ENCODE measurements at places on chromosomes 7 and 10.

DNA sequence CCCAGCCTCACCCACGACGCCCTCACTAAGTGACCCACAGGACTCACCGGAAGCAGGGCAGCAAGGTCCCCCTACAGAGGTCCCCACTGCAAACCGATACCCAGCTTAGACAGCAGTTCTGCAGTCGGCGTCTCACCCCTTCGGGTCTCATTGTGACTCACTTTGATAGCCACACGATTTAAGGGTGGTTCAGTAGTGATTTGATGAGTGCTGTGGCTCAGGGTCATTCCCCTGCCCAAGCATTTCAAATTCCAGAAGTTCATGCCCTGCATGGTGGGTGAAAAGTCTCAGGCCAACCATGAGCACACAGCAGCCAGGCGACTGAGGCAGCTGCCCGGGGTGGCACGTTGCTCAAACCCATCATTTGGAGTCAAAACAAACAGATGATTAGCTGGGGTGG lies 93.2 kb downstream of the EGFR start:
- no peak for DNase-seq

DNA sequence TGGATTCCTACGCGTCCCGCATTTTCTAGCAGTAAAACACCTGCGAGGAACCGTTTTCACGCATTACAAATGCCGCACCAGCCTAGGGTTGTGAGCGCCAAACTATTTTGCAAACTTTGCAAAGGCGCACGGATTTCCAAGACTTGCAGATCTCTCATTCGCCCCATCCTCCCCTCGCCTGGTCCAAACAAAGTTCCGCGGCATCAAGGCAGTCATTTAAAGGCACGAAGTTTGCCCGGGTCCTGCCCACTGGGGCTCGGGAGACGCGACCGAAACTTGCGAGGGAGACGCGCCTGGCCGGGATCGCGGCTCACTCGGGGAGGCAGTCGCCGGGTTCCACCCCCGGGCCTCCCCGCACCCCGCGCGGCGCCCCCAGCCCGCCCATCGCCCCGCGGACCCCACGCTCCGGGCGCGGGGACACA lies 613 bp downstream of the USP6NL start:
- peak; percentile 65 for DNase-seq

- no peak for DNase-seq
Observed at GRCh38 chr7:38462819-38463218, 168.4 kb downstream of the AMPH start.

DNA sequence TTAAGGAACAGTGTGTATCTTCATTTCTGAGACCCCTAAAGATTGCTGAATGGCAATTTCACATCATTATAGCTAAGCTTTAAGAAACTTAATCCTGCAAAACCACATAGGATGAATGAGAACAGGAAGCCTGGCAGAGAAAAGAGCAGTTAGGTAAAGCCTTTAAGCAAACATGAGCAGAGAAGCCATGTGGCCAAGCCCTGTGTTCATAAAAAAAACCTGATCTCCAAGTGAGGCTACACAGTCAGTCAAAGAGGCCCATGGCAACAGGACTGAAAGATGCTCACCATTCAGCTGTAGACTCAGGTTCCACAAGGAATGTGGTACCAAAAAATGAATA lies 9.3 kb downstream of the LIPA start:
- DNase-seq, result no peak

GRCh38 chr10:31975157-31975765 lies 46.6 kb upstream of the ARHGAP12 start:
- no peak for DNase-seq

GRCh38 chr10:89332123-89332633 lies 4.4 kb downstream of the IFIT3 start:
- no peak for DNase-seq

- DNase-seq, result no peak
Observed at GRCh38 chr10:101152316-101152715, 21.2 kb downstream of the TLX1 start.

DNA sequence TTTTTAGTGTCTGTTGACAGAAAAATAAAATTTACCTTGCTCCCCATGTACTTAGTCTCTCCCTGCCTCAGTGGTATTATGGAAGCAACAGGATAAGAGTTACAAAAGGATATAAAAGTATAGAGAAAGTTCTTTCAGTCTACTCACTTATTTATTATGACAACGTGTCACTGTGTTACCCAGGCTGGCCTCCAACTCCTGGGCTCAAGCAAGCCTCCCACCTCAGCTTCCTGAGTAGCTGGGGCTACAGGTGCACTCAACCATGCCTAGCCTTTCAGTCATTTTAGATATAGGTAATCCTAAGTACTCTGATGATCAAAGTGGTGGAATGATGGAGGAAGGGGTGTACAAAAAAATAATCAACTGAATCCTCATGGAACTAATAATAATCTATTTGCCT lies 215.2 kb upstream of the MKLN1 start:
- DNase-seq, result no peak

DNA sequence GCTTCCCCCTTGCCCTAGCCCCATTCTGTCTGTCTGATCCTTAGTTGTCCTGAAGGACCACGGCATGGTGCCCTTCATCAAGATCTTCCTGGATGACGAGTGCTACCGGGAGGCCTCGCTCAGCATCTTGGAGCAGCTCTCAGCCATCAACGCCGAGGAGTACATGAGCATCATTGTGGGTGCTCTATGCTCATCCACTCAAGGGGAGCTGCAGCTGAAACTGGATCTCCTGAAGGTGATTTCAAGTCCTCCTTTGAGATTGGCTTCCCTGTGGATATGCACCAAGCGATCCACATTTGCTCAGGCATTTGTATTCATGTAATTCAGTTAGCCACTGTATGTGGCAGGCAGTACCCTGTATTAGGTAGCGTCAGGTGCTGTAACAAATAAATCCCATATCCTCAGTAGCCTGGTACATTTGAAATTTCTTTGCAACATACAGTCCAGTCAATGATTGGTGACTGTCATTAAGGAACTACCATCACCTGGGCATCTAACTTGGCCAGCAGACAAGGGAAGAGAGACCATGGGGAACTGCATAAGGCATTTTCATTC lies 51.2 kb downstream of the WDFY4 start:
- DNase-seq, result no peak

DNA sequence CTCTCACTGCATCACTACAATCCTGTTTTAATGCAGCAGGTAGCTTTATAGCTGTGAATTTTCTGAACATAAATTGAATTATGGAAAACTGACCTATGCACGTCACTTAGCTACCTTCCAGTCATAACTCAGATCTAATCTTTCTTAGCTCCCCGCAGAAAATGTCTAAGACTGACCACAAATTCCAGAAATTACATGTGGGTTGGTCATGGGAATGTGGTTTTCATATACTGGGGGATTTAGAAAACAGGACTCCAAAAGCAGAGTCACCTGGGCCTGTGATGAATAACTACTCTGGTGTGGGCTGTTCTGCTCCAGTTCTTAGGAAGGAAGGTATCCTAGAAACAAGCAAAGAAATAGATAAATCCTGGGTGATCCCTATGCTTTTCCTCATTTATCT lies 178.4 kb upstream of the LRRTM3 start:
- DNase-seq, result no peak

DNA sequence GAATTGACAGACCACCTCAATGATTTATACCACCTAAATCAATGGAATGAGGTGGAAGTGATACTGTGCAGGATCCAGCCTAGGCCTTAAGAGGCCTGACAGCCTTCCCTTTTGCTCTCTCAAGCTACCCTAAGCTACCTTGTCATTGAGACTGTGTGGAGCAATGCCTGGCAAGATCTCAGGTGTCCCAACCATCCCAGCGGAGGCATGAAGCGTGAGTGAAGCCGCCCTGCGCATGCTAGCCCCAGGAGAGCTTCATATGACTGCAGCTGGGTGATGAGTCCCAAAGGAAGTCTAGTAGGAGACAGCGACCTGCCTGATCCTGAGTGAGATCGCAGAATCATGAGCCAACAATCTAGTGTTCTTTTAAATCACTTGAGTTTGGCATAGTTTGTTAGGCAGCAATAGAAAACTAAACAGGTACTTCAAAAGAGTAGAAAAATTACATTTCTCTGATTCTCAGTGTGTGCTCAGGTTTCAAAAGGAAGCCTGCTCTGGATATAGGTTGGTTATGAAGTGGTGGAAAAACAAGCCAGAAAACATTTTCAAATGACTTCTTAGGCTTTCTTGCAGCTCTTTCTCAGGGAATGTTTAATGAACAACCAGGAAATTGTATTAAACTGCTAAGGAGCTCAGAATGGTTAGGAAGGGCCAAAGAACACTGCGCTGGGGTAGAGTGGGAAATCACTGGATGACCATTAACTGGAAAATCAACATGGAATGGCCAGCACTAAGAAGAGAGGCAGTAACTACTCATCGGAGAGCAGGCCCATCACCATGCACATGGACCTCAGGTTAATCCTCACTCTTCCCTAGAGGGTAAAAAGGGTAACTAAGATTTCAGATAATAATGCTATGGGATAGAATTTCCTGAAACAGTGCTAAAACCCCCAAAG lies 535.2 kb downstream of the PHTF2 start:
- no peak for DNase-seq

DNA sequence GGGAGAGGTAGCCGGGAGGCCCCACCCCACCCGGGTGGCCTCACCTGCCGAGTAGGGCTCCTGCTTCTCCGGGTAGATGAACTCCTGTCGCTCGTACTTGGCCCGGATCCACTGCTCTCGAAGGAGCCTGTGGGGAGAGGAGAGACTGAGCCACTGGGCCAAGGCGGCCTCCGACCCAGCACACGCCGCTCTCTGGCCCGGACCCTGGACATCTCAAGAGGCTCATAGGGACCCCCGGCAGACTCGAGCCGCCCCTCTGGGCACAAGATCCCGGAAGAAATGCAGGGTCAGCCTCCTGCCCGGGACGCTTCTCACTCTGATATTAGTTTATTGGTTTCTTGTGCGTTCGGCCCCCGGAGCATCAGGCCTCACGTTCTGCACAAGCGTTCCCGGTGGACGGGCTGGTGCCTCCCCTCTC lies 34.5 kb downstream of the ADAP1 start:
- DNase-seq, result no peak

DNA sequence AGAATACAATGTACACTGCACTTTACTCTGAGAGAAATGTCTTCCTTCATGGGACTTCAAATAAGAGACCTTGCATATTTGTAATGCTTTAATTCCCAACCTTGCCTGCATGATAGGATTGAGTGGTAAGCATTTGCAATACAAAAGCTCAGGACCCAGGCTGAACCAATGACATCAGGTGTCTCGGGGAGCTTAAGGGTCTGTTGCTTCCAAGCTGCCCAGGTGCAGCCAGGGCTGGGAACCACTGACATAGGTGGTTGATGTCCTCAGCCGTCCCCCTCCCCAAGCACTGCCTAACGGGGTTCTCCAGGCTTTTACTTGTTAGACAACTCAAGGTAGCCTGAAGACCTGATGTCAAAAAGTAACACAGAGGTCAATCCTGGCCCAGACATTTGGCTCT lies 29.1 kb downstream of the FIGNL1 start:
- DNase-seq, result no peak

GRCh38 chr7:44754802-44755697 lies 6.4 kb downstream of the ZMIZ2 start:
- no peak for DNase-seq

GRCh38 chr7:78472519-78472918 lies 673.9 kb downstream of the PHTF2 start:
- DNase-seq, result no peak

DNA sequence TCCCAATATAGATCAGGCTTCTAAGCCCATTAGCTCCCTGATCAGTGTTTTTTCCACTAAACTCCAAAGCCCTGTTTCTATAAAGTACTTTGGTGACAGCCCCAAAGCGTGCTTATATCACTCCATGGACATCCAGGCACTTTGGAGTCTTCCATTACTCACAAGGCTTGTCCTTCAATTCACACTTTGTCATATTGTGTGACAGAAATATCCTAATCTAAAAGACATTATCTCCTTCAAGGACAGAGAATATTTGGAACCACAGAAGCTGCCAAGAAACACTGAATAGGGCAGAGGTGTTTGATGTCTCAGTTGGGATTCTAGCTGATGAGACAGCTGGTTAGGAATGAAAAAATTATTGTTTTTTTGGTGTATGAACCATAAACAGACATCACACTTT lies 18.4 kb downstream of the CYP2C19 start:
- DNase-seq, result no peak

DNA sequence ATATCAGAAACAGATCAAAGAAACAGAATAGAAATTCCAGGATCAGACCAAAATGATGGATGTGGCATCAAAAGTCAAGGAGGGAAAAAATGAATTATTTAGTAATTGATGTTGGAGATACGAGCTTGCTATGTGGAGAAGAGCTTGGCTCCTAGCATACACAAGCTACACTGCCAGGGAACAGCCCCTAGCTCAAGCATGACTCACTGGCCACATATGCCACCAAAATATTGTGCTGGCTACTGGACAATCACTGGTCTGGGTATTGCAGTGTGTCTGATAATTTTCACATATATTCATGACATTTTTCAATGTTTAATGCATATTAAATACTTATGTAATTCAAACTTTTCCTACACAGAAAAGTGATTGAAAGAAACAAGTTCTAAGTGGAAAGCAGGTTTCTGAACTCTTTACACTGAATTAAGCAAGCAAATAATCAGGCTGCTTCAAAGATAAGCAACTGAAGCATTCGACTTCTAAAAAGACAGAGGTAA lies 59.3 kb downstream of the OAT start:
- DNase-seq, result no peak

- DNase-seq, result no peak
Observed at GRCh38 chr7:144738708-144739314, 97.0 kb downstream of the TPK1 start.

GRCh38 chr10:60139798-60140566 lies 233.6 kb upstream of the CCDC6 start:
- DNase-seq, result no peak

DNA sequence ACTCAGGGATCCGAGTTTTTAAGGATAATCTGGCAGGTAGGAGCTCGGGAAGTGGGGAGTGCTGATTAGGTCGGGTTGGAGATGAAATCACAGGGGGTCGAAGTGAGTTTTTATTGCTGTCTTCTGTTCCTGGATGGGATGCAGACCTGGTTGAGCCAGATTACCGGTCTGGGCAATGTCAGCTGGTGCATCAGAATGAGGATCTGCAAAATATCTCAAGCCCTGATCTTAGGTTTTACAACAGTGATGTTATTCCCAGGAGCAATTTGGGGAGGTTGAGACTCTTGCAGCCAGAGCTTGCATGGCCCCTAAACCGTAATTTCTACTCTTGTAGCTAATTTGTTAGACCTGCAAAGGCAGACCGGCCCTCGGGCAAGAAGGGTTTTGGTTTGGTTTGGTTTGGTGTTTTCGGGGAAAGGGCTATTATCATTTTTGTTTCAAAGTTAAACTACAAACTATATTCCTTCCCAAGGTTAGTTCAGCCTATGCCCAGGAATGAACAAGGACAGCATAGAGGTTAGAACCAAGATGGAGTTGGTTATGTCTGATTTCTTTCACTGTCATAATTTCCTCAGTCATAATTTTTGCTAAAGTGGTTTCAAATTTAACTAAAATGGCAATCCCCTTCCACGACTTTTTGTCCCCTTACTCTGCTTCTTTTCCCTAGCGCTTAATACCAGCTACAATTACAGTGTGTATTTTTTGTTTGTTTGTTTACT lies 20.6 kb upstream of the PIK3CG start:
- DNase-seq, result peak; percentile 13

GRCh38 chr10:50226610-50227009 lies 24.7 kb downstream of the ASAH2 start:
- DNase-seq, result no peak

- no peak for DNase-seq
Observed at GRCh38 chr10:115321360-115321759, 228.2 kb downstream of the ATRNL1 start.

- no peak for DNase-seq
Observed at GRCh38 chr7:95794917-95795515, 22.7 kb downstream of the DYNC1I1 start.

All from ecto neural progenitor cell (in vitro differentiated cells).